Smooth muscle cell of trachea (primary cell): ENCODE measurements at places on chromosomes 2 and 18. TPM values are rescaled to one million over a fixed set of nuclear protein-coding genes. Genes with fewer than 3 reads are reported as not detected.

The LONRF2 gene
- total RNA-seq = under 0.01 TPM in 2 replicates

The RSAD2 gene
- total RNA-seq = 0.44 and 0.50 TPM in 2 replicates

The KIDINS220 gene
- total RNA-seq = 88.2 and 128 TPM in 2 replicates

The MC2R gene
- not detected in 2 replicates for total RNA-seq

The ABCG5 gene
- total RNA-seq = not detected in 2 replicates

The SLC11A1 gene
- under 0.01 and 0.33 TPM in 2 replicates for total RNA-seq

The GALNT14 gene
- 0.66 and 1.7 TPM in 2 replicates for total RNA-seq

The ASB18 gene
- not detected in 2 replicates for total RNA-seq

The HES6 gene
- total RNA-seq = 1.8 and 2.9 TPM in 2 replicates

The WNT10A gene
- total RNA-seq = not detected in 2 replicates

The KCNE4 gene
- 13.4 and 21.2 TPM in 2 replicates for total RNA-seq
